ENCODE measurements at places on chromosomes 2 and 18. TPM values are rescaled to one million over a fixed set of nuclear protein-coding genes. Genes with fewer than 3 reads are reported as not detected.
A peak's percentile ranks its signal among the peaks of the same experiment; 100 is the strongest.

DNA sequence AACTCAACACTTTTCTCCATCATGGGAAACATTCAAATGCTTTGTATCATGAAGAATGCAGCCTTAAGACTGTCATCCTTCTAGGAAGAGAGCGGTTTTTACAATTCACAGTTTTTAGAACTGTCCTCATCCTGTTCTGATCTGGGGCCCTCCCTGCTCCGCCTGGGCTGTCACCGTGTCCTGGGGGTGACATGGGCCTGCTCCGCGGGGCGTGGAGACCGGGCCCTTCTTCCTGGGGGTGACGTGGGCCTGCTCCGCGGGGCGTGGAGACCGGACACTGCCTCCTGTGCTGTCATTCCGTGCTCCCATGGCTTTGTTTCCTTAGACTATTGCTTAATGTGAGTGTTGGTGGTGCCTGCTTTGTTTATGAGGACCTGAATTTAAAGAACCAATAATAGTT lies 122.8 kb downstream of the TMEM18 start:
- DNase-seq: no peak

DNA sequence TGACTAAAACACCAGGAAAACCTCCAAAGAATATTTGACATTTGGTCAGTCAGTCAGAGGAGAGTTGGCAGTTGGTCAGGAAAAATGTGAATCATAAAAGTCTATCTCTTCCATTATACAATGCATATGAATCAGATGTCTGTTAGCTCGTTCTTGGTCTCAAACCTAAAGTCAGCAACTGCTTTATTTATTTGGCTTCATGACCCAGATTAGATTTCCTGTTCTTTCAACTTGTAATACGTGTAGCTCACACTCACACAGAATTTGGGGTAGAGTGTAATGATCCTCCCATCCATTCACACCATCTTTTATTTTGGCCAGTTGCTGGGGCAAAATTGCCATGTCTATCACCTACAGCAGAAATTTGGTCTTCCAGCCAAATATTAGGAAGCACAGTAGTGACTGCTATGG lies 81.9 kb upstream of the COL5A2 start:
- DNase-seq: no peak

DNA sequence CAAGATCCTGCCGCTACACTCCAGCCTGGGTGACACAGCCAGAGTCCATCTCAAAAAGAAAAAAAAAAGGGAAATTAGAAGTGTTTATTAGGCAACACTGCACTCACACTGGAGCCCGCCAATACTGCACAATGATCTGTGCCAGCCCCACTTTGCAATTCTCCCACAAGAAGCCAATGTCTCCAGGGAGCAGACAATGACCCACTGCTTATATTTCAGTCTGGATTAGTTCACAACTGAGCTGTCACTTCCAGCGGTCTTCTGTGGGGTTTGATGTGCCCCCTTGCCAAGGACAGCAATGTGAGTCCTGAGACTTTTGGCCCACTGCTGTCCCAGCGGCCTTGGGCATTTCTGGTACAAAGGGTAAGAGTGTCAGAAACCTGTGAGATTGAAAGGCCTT lies 85.6 kb upstream of the PPM1B start:
- DNase-seq: no peak

DNA sequence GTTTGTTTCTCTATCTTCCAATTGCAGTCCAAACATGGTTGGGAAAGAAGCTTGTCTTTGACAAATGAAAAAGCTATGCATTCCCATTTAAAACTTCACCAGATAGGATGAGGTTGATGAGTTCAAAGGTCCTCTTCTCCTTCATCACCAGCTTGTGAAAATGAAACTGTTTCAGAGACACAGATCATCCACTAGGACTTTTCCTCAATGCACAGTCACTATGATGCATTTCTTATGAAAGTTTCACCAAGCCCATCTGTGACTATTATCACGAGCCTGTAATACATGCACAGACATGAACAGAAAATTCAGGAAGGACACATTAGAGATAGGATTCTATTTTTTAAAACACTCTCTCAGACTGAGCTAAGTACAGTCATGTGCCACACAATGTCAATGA lies 644.4 kb downstream of the PLCL1 start:
- no peak for DNase-seq

DNA sequence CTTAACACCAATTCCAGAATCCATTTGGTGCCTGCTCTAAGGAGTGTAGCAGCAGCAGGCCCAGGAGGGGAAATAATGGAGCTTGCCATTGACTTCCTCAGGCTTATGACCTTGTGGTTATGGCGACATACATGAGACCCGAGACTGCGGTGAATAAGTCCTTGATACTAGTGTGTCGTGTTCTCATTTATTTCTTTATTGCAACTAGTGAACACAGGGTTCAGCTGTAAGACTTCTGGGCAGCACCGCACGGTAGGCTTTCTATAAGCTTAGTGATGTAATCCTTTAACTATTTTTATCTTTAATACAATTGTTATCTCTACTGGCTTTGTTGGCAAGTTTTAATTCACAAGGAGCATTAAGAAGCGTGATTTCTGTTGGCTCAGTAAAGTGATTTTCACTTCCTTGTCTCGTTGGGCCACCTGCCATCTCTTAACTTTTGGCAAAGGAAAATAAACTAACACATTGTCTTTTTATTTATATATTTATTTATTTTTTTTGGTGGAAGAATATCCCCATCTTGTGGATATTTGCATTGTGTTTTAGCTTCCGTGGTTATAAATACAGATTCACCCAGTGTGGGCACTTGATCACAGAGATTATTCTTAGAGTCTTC lies 139.8 kb downstream of the LTBP1 start:
- no peak for DNase-seq

DNA sequence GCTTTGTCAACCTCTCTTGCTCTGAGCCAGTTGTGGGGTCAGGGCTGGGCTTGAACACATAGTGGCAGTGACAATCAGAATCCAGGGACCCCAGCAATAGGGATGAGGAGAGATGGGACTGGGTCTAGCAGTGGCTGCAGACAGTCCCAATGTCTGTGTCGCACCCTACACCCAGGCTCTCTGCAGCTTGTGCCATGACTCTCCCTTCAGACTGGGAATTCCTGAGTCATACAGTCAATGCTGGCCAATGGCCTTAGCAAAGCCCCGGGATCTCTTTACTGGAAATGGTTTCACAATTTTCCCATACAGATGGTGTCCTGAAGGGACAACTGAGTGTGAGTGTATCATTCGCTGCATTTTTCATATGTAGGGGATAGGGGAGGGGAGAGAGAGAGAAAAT lies 74.2 kb upstream of the CELF4 start:
- DNase-seq: no peak

- no peak for DNase-seq
These were observed 38.9 kb downstream of the DHRS9 start for GRCh38 chr2:169108099-169108884.

DNA sequence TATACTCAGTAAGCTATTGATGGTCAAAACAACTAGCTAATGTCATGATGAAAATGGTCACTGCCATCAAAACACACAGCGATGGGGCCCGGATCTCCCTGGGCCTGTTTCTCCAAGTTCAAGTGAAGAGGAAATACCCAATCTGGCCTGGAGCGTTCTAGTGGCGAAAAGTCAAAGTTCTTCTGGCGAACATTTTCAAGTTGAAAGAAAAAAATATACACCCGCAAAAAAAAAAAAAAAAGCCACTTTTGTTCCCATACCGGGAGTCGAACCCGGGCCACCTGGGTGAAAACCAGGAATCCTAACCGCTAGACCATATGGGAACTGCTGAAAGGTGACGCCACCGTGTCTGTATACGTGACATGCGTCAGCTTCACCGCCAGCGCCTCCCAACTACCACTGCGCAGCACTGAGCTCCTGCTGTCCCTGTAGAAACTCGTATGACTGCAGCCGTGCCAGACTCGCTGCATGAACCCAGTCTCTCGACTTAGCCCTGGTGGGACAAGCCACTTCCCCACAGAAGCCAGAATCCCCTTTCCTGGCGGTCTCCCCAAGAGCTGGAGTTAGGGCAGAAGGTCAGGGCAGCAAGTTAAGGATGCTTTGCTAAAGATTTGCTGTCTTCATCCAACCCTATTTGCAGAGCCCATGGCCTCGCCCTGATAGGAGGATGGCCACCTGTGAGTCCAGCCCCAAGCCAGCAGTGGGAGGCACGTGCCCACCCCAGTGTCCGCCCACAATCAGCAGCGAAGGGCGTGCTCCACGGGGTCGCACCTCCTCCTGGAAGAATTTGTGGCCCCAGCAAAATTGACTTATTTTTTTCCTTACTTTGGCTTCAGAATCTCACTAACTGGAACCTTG lies 5.6 kb upstream of the IMP4 start:
- peak; percentile 95 for DNase-seq

GRCh38 chr2:167487728-167488127 lies 599.4 kb downstream of the XIRP2 start:
- DNase-seq: no peak

- no peak for DNase-seq
These were observed 26.1 kb downstream of the SLC39A10 start for GRCh38 chr2:195683174-195683573.

GRCh38 chr2:3233877-3234276 lies 143.7 kb downstream of the EIPR1 start:
- DNase-seq: no peak

DNA sequence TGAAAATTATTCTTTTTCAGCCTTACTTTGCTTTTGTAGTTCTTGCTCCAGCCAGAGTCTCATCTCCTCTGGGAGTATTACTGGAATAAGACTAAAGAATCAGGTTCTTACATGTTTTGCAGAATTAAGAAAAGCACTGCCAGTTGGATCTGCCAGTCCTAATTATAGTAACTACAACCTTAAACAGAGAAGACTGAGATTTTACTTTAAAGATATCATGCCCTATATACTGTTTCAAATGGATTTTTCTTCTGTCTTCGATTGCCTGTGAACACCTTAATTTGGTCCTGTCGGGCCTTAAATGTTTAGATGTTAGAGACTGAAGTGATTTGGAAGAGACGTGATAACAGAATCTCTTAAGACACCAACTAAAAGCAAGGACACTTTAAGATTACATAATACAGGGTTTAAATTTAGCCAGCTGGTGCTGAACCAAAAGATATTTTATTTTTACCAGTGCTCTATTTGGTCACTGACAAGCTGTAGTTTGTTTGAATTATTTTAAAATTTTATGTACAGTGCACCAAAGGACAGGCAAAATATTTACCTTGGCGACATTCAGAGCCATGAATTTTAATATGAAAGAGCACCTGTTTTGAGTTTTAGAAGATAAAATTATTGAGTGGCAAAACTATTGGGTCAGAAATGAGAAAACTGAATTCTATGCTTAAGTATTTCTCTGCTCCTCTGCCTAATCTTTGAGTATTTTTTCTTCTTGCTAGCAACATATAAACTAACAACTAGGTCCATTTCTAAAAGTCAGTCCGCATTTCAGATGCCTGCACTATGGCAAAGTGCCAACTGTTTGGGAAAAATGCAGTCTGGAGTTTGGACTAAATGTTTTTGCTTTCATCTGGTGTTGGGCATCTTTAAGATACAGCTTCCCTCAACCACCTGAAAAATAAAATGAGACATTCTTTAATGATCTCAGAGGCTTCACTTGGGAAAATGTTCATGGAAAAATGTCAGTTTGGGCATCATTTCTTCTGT lies 300.0 kb downstream of the XIRP2 start:
- no peak for DNase-seq

DNA sequence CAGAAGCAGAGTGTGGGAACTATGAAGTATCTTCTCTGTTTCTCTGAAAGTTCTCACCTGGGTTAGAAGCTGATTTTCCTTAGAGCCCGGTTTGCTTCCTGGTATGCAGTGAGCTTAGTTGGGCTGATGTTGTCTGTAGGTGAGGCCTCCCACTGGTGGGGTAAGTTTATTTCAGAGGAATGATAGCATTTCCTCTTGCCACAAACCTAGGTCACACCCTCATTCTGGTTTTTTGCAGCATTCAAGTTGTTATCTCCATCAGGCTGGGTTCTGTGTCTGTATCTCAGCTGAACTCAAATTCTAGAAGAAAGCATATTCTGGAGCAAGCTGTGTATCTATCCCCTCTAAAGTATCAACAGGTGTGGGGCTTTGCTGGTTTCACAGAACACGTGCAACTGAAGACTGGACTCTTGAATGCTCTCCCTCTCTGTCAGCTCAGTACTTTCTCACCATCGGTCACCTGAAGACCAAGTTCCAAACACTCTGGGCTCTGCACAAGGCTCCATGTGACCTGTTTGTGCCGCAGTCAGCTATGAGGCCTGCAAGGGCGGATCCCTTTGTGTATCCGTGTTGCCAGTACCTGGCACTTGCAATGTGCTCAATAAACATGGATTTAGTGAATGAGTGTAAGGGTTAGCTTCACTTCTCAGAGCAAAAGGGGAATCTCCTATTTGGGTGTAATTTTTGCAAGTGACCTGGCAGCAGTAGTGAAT lies 49.5 kb upstream of the MBOAT2 start:
- DNase-seq: no peak

DNA sequence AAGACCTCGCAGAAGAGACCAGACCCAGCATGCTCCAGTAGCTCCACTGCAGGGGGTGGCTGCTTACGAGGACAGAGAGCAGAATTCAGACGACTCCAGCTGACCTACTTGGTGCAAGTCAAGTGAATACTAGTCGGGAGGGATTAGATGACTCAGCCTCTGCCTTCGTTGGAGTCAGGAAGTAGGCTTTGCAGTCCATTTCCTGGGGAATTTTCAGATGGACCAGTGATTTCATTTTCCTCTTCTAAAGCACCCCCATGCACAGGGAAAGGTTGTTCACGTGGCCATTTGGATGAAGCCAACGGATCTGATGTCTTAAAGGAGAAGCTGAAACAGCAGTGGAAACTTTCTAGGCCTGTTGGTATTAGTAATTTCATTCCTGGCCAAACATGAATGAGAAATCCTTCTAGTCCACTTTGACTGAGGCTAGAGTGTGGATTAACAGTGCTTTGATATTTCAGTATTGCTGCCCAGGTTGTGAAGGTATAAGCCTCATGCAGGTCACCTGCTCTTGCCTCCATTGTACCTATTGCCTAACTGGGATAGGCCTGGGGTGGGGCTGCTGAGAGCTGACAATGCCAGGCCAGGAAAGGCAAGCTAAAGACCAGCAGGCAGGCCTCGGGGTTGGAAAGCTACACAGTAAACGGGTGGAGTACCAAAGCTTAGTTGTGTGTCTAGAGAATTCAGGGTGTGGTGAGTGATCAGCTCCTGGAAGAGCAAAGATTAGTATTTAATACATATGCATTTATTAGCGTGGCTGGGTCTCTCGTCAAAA lies 117.6 kb upstream of the FOSL2 start:
- peak; percentile 58 for DNase-seq

DNA sequence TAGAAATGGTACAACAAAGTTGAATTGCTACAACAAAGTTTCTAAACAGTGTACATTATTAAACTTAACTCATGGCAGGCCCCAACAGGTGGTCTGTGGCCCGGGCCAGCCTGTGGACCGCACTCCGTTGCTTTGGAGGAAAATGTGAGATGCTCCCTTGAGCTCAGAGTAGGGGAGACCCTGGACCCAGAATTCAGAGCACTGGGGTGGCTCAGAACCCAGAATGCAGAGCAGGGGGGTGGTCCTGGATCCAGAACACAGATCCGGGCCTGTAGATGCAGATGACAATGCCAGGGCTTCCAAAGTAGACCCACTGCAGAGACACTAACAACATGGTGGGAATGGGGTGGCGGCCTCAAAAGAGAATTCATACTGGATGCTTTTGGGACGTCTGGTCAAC lies 311.0 kb downstream of the NDUFA10 start:
- no peak for DNase-seq

GRCh38 chr2:170999654-171000053 lies 70.6 kb downstream of the GORASP2 start:
- no peak for DNase-seq

- DNase-seq: no peak
These were observed 5.6 kb downstream of the RAX start for GRCh38 chr18:59267503-59268126.

KCNG3 gene
- total RNA-seq: 0.10 TPM

GREB1 gene
- total RNA-seq: 0.03 TPM

MYCN gene
- total RNA-seq: not detected

CIDEA gene
- total RNA-seq: not detected

GDF7 gene
- total RNA-seq: under 0.01 TPM

PLCD4 gene
- not detected for total RNA-seq

VWA3B gene
- total RNA-seq: not detected
